ENCODE measurements at places on chromosomes 4 and X.
A peak's percentile ranks its signal among the peaks of the same experiment; 100 is the strongest.

GRCh38 chr4:185730387-185730786, 81.6 kb downstream of the SORBS2 start:
- DNase-seq, result peak; percentile 73

DNA sequence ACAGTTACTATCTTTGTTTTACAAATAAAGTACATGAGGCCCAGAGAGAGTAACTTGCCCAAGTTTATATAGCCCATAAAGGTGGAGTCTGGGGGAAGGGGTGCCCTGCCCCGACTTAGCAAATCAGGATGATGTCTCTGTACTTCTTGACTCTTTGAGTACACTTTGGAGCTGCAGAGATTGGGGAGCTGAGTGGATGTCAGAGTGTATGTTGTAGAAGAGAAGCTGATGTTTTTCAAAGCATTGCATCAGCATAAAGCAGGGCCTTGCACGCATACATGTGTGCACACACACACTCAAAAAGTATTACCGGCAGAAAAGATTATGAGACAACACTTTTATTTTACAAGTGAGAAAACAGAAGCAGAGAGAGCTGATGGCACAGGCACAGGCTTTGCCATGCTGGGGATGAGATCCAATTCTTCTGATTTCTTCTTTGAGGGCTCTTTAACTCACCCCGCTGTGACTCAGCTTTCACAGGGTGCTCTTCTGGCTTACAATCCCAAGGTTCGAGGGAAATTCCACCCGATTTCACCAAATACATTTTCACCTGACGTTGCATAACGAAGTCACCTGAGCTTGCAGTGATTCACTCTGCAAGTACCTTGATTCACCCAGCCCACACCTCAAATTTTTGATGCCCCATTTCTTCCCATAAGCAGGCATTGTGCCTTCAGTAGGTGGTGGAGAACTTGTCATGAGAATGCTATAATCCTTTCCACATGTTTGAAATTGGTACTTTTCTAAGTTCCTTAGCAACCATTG, 292.8 kb upstream of the BOD1L1 start:
- DNase-seq, result no peak

DNA sequence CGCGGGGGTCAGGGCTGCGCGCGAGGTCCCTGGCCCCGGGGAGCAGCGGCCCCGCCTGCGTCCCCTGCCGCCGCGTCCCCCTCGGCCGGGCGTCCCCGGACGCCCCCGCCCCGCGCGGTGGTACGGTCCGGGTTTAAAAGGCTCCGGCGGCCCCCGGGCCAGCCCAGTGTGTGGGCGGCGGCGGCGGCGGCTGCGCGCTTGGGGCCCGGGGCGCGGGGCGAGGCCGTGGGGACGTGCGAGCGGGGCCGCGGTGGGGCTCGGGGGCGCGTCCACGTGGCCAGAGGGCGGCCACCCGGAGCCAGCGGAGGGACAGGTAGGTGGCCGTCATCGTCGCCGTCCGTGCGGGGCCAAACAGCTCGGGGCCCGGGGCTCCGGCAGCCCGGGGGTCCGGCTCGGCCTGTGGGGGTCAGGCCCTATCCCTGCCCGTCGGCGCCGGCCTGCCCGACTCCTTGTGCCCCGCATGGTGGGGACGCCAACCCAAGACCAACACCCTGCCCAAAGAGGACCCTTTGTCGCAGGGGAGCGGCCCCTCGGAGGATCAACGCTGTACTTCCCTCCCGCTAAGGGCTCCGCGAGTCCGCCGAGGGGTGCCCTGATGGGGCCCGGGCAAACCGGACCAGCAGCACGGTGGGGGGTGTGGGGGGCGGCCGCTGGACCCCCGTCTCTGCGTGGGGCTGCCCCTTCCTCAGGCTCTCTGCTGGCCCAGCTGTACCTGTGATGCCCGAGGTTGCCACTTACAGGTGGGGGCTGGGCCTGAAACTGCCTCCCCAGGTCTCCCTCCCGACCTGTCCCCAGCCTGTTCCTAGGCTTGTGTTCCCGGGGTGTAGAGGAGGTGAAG, at the start of gene PLXNA3:
Gene PLXNA3, plus strand, starts transcription at position 166 of the 838 bp plus-strand sequence. CDS start 1,903 bp downstream, outside the sequence.
- DNase-seq, result peak; percentile 52

- DNase-seq, result no peak
These were observed 337.4 kb downstream of the ARHGAP10 start for GRCh38 chr4:148069086-148069894.

- DNase-seq, result no peak
These were observed 69.5 kb upstream of the MND1 start for GRCh38 chr4:153274967-153275366.

- peak; percentile 5 for DNase-seq
These were observed 369.8 kb downstream of the DTHD1 start for GRCh38 chr4:36651253-36651652.

- DNase-seq, result no peak
These were observed 983.1 kb upstream of the PABPC4L start for GRCh38 chr4:135184715-135185114.

DNA sequence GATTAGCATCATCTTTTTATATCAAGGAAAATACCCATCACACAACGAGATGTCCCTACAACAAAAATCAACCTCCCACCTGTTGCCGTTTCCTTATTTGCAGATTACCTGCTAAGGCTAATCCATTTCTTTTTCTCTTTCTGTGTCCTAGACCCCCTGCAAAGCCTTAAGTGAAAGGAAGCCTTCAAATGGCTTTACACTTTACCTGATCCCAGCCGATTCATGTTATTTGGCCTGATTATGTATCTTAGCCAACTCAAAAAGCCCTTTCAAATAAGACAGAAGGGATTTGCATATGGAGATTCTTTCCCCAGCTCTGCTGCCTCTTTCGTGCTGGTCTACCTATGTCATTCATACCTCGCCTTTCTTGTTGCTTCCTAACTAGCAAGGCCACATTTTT, 14.4 kb downstream of the ABCG2 start:
- no peak for DNase-seq

DNA sequence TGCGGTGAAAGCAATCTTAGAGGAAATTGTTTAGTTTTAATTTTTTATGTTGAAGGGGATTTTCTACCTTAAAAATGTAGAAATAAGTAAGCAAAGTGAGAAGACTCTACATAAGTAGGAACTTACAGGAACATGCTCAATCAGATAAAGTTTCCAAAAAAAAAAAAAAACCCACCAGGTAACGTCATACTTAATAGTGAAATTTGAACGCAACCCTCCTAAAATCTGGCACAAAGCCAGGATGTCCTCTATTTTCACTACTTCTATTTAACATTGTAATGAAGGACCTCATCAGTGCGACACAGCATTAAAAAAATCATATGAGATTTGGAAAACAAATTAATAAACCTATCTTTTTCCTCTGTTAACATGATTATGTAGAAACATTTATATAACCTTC, 135.0 kb upstream of the FAT4 start:
- no peak for DNase-seq

GRCh38 chr4:165738571-165738970, 134.5 kb upstream of the TLL1 start:
- no peak for DNase-seq

DNA sequence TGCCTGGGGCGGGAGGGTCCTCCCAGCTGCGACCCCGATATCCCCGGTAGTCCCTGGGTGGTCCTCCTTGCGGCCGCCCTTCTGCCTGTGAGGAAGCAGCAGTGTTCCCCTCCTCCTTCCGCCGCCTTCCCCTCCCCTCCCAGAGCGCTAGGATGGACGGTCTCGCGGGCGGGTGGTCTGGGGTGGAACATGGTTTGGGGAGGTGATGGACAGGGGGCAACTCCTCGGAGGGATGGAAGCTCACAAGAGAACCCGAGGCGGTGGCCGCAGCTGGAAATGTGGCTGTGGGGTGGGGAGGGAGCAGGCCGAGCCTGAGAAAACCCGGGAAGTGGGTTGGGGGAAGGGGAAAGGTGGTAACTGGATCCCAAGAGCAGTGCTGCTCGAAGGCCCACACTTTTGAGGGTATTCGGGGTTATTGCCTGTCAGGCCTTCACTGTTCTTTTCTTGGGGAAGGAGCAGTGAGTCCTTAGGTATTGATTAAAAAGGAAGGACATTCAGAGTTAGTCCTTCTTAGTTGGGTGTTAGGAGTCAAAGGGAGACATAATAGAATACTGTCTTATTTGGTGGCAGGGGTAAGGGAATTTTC, 581 bp downstream of the UBE2K start:
- DNase-seq, result peak; percentile 40

DNA sequence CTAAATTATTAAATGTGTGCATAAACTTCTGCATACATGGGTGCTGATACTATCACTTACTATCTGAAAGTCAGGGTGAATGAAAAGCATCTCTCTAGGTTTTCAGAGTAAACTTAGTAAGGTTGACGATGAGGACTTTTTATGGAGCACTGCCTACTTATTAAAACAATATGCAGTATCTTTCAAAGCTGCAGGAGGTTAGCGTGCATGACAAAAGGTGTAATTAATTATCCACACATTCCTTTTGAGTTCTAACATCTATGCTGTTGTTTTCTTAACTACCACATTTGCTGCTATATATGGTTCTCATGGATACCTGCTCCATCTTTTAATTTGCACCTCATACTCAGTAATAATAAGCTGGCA, 256.2 kb downstream of the FSTL5 start:
- no peak for DNase-seq

GRCh38 chr4:68927165-68927564, 24.4 kb downstream of the UGT2A3 start:
- no peak for DNase-seq

- no peak for DNase-seq
These were observed 238.1 kb downstream of the ARAP2 start for GRCh38 chr4:36006226-36006625.

GRCh38 chr4:82555276-82555675, 6.5 kb downstream of the TMEM150C start:
- DNase-seq, result no peak

DNA sequence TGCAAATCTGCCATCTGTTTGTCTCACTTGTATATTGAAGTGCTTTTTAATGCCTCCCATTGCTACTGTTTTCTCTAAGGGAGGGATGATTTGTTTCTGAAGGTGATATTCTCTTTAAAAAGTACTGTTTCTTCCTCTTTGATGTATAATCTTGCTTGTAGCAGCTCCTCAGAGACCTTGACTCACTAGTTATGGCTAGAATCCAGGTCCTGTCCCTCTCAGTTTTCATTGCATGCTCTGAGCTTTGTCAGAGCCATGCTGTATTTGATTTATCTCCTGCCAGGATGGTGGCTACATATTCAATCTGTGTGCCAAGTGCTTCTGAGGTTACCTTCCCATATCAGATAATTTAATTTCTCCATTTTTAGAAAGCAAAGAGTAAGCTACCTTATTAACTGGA, 56.0 kb downstream of the GLUD2 start:
- no peak for DNase-seq

- DNase-seq, result no peak
These were observed 14.7 kb upstream of the PDE6B start for GRCh38 chr4:610411-611261.

GRCh38 chr4:15104825-15105224, 102.5 kb downstream of the CPEB2 start:
- no peak for DNase-seq

DNA sequence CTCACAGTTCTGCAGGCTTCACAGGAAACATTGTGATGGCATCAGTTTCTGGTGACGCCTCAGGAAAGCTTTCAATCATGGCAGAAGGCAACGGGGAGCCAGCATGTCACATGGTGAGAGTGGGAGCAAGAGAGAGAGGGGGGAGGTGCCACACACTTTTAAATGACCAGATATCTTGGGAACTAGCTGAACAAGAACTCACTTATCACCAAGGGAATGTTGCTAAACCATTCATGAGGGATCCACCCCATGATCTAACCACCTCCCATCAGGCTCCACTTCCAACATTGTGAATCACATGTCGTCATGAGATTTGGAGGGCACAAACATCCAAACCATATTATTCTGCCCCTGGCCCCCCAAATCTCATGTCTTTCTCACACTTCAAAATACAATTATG, 43.3 kb upstream of the GPR173 start:
- no peak for DNase-seq

DNA sequence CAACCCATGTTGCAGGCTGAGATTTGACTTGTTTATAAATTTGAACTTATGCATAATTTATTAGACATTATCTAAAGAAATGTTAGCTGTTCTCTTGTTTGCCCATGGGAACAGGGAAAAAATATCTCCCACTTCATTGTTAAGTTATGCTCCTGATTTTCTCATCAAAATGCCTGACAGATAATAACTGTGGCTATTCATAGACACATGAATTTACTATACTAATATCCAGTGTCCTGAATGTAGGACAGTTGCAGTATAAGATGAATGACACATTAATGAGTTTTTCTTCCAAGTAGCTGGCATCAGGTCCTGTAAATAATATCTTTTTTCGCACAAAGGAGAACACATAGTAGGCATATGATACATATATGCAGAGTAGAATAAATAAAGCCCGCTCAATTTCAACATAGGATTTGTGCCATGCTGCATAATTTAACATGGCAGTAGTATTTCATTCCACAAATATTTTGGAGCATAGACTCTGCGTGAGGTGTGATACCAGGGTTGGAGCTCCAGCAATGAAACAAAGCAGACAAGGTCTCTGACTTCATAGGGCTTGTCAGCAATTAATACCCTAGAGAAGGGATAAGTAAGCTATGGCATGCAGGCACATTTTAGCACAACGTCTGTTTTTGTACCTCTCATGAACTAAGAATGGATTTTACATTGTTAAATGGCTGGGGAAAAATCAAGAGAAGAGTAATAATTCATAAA, 40.4 kb upstream of the DDX53 start:
- no peak for DNase-seq

GRCh38 chrX:134933911-134934310, 56.9 kb upstream of the SMIM10 start:
- no peak for DNase-seq

GRCh38 chr4:10092481-10093270, 23.9 kb downstream of the WDR1 start:
- no peak for DNase-seq

- DNase-seq, result peak; percentile 54
These were observed 814 bp upstream of the RBM47 start for GRCh38 chr4:40630335-40631021.

DNA sequence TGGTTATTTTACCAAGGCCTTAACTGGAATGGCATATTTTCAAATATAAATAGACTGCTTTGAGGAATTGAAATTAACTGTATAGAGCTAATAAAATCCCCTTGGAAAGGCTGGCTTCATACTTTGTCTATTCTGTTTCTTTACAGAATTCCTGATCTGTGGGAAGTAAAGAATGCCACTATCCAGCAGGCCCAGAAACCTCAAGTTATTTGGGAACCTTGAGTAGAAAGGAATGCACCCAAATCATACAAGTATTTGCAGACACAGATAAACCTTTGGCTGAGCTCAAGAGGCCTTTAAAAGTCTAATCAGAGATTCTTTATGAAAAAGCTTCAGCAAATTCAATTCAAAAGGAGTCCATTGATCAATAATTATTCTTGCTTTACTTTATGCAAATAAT, 975.7 kb upstream of the PABPC4L start:
- no peak for DNase-seq

DNA sequence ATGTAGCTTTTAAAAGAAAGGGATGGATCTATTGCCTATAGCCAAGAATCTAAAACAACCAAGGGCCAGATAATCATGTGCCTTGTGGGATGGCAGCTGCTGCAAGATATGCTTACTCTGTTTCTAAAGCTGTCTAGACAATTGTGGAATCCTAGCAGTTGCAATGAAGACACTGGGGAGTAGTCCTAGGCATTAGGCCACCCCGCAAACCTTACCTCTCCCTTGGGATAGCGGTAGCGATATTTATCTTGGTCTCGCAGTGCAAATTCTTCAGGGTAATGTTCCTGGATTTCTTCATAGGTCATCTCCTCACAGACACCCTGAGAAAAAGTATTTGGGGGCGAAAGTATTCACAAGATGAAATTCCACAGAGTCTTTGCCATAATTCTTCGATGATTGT, 24.6 kb downstream of the TRO start:
- DNase-seq, result no peak

- DNase-seq, result no peak
These were observed 274 bp upstream of the ERVMER34-1 start for GRCh38 chr4:52751487-52751911.

- DNase-seq, result no peak
These were observed 448 bp downstream of the TLL1 start for GRCh38 chr4:165873298-165874071.
